ENCODE measurements at places on chromosomes 2 and 18. TPM values are rescaled to one million over a fixed set of nuclear protein-coding genes. Genes with fewer than 3 reads are reported as not detected.

LRATD1 gene
- total RNA-seq: 2.4 TPM

IER3IP1 gene
- 19.4 TPM for total RNA-seq

CPS1 gene
- 0.85 TPM for total RNA-seq

LAMA1 gene
- total RNA-seq: 1.2 TPM

CHRND gene
- total RNA-seq: not detected

MFSD2B gene
- total RNA-seq: under 0.01 TPM

TSPYL6 gene
- not detected for total RNA-seq

CCL20 gene
- 1.0 TPM for total RNA-seq

CABLES1 gene
- 43.3 TPM for total RNA-seq

AOX1 gene
- 2.4 TPM for total RNA-seq

TDRD15 gene
- not detected for total RNA-seq

NEURL3 gene
- total RNA-seq: 0.51 TPM

ARHGEF33 gene
- 0.34 TPM for total RNA-seq

CTDSP1 gene
- 110 TPM for total RNA-seq

MEIS1 gene
- total RNA-seq: 1.3 TPM

AUP1 gene
- 87.2 TPM for total RNA-seq

ALPG gene
- 0.05 TPM for total RNA-seq

SERPINB4 gene
- not detected for total RNA-seq

NLRC4 gene
- total RNA-seq: not detected

LIMS3 gene
- 9.4 TPM for total RNA-seq

TRPM8 gene
- total RNA-seq: not detected

SIGLEC15 gene
- total RNA-seq: not detected

NOL4 gene
- not detected for total RNA-seq

REG3G gene
- total RNA-seq: not detected

FNDC4 gene
- 14.5 TPM for total RNA-seq

TCF23 gene
- not detected for total RNA-seq

ABCB11 gene
- total RNA-seq: under 0.01 TPM

GPBAR1 gene
- total RNA-seq: not detected

TGFA gene
- total RNA-seq: 22.6 TPM

ZAP70 gene
- not detected for total RNA-seq

CXCR4 gene
- total RNA-seq: 57.4 TPM

GPR45 gene
- total RNA-seq: not detected

ZEB2 gene
- 8.4 TPM for total RNA-seq

CAMKMT gene
- 4.8 TPM for total RNA-seq

TNFAIP6 gene
- not detected for total RNA-seq

TMEM178A gene
- total RNA-seq: not detected

ASTL gene
- total RNA-seq: not detected

CACNB4 gene
- total RNA-seq: 0.17 TPM

KCNK3 gene
- 0.05 TPM for total RNA-seq

POTEJ gene
- total RNA-seq: 0.47 TPM

DLGAP1 gene
- total RNA-seq: 0.17 TPM

IL36B gene
- total RNA-seq: not detected

SPATA3 gene
- not detected for total RNA-seq

SERPINB2 gene
- total RNA-seq: not detected

LRRC30 gene
- not detected for total RNA-seq
